Stimulated activated CD4-positive, alpha-beta T cell treated with anti-CD3 and anti-CD28 coated beads, Interleukin-2, amount 100 ng/mL, for 48 hours (primary cell): ENCODE measurements at places on chromosomes 5 and 9.

DNA sequence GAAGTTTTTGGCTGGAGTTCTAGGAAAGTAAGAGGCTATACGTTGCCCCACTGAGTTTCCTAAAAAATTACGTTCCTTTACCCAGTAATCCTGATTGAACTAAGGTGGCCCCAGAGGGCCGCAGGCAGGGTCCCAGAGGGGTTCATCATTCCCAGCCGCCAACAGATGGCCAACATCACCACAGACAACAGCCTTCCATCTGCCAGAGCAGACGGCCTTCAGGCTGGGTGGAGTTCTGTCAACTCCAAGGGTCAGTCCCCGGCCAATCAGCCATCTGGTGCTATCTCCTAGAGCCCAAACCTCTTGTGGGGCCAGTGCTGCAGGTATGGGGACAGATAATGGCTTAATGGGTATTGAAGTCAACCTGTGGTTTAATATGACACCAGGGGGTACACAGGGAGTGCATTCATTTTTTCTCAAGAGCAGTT, 30.4 kb downstream of the TBC1D2 start:
- no peak for DNase-seq

- DNase-seq, result no peak
These were observed 72.7 kb downstream of the DPYSL3 start for GRCh38 chr5:147437161-147437596.

GRCh38 chr5:172385707-172386106, 68.6 kb downstream of the SH3PXD2B start:
- DNase-seq, result no peak

DNA sequence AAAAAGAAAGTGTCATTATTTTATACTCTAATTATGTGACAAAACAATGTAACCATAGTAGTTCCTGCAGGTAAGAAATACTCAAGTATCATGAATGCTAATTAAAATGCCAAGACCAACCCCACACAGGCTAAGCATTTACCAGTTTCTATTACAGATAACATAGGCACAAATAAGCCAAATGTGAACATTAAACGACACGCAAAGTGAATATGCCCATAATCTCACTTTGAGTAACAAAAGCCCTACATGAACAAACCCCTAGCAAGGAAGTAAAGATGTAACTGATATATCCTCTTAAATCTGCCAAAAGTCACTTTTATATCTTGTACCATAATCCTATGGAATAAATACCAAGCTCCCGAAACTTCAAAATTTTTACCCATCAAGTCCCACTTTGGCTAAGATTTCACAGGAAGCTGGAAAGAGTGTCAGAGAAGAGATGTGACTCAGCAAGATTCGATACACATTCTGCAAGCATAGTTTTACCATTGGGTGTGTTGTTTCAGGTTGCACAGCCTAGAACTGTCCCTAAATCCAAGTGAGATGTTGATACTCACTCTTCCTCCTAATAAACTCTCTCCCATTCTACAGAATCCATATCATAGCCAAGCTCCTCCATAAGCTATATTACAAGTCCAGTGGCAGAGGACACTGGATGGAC, 28.8 kb downstream of the TRPM6 start:
- no peak for DNase-seq

DNA sequence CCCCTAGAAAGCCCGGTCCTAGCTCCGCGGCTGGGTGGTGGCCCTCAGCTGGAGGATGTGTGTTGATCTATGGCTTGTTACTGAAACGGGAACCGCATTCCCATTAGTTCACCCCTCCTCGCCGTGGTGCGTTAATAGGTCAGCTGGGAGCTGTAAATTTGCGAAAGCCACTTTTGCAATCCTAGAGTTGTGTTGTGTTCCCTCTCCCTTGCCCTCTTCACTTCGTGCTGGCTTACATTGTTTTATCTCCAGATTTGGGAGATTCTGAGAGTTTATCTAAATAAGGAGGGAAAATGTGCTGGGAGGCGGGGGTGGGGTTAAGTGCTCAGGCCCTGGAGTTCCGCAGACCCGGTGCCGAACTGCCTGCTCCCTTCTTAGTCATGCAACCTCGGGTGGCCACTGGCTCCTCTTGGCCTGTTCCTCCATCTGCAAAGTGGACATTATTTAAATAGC, 62.8 kb downstream of the HMCN2 start:
- no peak for DNase-seq

DNA sequence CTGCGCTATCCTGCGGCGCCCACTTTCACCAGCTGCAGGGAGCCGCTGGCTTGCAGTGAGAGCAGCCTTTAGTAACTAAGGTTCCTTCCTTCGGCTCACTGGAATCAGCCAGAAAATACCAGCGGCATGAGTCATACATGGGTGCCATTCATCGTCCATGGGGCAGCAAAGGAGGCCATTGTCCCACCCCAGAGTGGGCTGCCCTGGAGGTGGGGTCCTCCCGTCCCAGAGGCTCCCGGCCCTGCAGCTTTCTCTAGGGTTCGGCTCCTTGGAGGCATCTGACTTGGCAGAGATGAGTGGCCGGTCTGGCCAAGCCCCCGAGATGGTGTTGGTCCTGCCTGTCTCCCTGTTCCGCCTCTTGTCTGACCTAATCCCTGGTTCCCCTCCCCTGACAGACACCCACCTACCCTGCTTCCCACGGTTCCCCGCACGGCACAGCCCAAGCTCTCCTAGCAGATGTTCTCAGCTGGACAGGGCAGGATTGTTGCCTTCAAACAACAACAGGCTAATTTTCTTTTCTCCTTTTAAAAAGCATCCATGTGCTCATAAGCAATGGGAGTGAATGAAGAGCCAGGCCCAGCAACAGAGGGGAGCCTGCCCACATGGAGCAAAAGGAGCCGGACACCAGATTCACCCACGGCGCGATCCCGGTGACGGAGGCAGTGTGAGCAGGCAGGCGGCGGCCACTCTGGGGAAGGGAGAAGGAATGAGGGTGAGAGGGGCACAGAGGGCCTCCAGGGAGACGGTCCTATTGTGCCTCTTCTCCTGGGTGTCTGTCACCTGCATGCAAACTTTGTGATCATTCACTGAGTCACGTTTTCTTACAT, 97.0 kb upstream of the COL5A1 start:
- no peak for DNase-seq

DNA sequence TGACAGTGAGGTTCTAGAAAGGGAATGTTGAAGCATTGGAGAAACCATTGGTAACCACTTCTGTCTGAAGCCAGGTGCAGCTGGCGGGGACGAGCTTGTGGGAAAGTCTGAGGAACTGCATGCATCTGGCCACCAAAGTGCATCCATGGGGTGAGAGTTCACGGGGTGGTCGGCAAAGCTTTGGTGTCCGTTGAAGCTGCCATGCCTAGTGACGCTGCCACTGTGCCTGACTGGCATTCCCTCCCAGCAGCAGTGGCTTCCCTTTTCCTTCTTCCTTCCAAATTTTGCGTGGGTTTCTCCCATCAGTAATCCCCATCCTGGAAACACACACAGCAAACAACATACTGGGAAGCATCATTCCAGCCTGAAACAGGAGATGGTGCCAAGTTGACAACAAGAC, 145.7 kb upstream of the ALDH1B1 start:
- no peak for DNase-seq

- DNase-seq, result no peak
These were observed 737.4 kb upstream of the GRAMD2B start for GRCh38 chr5:125685771-125686170.

- DNase-seq, result no peak
These were observed 84.2 kb downstream of the GPBP1 start for GRCh38 chr5:57258052-57258451.

- no peak for DNase-seq
These were observed 7.2 kb downstream of the NACC2 start for GRCh38 chr9:136087741-136088480.

GRCh38 chr5:32935283-32935682, 224.2 kb downstream of the NPR3 start:
- DNase-seq, result no peak

- DNase-seq, result no peak
These were observed 5.0 kb downstream of the GBA2 start for GRCh38 chr9:35743880-35744518.

- no peak for DNase-seq
These were observed 21.9 kb downstream of the USP20 start for GRCh38 chr9:129857207-129857606.

DNA sequence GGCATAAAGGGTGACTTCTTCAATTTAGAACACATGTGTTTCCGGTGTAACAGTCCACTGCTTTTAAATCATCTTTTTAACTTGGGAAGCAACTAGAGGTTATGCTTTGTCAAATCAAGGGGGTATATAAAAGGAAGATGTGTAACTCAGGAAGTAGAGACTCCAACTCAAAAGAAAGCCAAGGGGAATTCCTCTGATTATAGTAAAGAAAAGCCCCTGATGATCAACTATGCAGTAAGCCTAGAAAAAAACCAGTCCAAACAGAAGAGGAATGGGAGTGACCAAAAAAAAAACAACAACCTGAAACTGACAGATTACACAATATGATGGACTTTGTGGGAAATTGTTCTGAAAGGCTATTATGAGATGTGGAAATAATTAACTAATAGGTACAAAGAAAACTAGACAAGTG, 90.3 kb downstream of the AK8 start:
- DNase-seq, result no peak

GRCh38 chr9:19130436-19130835, 3.1 kb upstream of the PLIN2 start:
- DNase-seq, result no peak

- no peak for DNase-seq
These were observed 376.9 kb downstream of the SEMA5A start for GRCh38 chr5:9168791-9169556.

- no peak for DNase-seq
These were observed 347.1 kb upstream of the MPDZ start for GRCh38 chr9:13626601-13627000.

GRCh38 chr5:92907938-92908606, 672.9 kb downstream of the NR2F1-AS1 start:
- no peak for DNase-seq

GRCh38 chr9:21677834-21678233, 124.6 kb upstream of the MTAP start:
- DNase-seq, result no peak

DNA sequence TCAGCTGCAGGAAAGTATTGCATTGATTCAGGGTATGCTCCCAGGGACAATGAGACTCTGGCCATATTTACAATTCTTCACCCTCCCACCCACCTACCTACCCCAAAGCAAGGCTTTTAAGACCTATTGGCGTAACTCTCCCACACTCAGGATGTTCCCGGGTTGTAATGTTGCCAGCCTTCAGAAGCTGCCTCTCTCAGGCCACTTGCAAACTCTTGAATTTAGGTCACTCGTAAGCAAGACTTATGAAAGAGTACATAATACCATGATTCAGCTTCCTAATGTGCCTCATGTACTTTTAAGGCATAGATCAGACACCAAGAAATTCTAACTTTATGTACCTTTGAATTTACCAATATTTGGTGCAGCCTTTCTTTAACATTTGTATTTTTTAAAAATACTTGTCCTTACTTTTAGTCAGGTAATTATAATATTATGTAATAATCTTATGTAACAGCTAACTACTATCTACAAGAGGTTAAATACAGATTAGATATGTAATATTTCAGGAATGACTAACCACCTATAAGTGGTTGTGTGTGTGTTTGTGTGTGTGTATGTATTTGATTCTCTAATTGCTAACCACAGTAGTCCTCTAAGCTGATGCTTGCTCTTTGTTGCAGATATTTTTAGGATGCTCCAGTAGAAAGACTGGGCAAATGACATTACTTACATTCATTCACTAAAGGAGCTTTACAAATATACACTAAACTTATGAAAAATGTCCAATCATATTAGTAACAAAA, 630.5 kb upstream of the MEF2C start:
- DNase-seq, result no peak

DNA sequence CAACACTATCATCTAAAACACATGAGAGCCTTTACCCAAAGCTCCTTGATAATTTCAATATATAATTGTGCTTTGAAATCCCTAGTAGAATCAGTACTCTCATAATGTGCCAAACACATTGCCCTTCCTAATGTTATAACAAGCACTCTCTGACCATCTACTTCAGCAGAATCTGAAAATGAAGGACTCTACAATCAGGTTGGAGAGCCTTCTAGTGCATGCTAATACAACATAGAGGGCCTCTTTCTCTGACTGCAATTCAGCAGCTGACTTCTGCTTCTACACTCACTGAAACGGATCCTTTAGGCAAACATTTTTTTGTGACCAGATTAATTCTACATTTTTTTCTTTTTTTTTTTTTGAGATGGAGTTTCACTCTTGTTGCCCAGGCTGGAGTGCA, 155.6 kb downstream of the EPB41L4A start:
- no peak for DNase-seq
